Pancreas (tissue), 10 donors: ENCODE measurements at places on chromosomes 16 and 17.

- H3K4me1 ChIP-seq, result no peaks in the 10 kb centered on the region
- H3K4me3 ChIP-seq, result no peak overlapping the region
- H3K27ac ChIP-seq, result no peak overlapping the region
Observed at GRCh38 chr16:57593021-57593420, 35.4 kb upstream of the ADGRG1 start.

DNA sequence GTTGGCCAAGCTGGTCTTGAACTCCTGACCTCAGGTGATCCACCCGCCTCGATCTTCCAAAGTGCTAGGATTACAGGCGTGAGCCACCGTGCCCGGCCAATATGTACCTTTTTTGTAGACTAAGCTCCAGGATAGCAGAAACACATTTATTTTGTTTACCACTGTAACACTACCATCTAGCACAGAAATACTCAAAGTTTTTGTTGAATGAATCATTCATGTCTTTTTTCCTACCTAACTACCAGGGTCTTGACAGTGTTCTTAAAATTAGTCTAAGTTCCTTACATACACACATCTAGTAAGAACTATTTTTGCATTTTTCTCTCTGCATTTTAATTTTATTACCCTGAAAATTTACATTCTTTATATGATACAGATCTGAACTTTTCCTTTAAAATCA is 44.4 kb downstream of the AKAP10 start:
- H3K4me1 ChIP-seq, result no peaks in the 10 kb centered on the region
- no peak overlapping the region for H3K4me3 ChIP-seq
- DNase-seq, result no peak
- no peaks in the 10 kb centered on the region for H3K27me3 ChIP-seq

GRCh38 chr16:2783581-2784357 is 3.6 kb downstream of the PRSS33 start:
- no peaks in the 10 kb centered on the region for H3K27me3 ChIP-seq
- H3K36me3 ChIP-seq, result no peaks in the 10 kb centered on the region

DNA sequence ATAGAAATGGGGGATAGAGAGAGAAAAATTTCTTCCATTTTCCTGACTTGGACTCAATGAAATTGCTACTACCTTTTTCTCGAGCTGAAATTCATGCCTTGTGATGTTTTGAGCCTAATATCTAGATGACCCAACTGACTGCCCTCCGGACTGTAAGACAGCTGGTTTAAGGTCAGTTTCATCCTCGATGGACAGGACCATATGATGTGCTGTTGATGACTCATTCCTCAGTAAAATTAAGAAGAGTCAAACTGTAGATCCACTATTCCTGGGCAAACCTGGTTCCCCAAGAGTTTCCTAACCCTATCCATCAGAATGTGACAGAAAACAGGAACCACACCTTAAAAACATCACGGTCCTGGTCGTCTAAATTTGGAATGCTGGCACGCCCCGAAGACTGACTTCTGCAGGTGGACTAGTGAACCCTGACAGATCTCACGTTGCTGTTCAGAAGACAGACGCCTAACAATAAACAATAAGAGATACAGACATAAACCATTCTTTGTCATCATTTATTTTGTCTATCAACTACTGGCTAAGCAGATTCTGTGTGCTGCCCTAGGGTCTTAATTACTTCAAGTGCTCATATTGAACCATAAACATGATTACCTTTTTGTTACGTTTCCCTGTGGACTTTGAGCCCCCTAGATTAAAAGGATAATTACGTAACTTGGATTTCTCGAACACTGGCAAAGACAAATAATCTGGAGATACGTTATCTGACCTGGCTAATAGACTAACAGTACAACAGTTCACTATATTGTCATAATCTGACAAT is 45.1 kb upstream of the NOS2 start:
- H3K4me1 ChIP-seq, result peaks cover 5% of the 10 kb centered on the region
- no peaks in the 10 kb centered on the region for H3K27me3 ChIP-seq
- H3K27ac ChIP-seq, result no peak overlapping the region
- H3K4me3 ChIP-seq, result no peak overlapping the region

GRCh38 chr16:2428051-2428783 is 1.0 kb upstream of the CCNF start:
- H3K4me1 ChIP-seq, result peaks cover 6% of the 10 kb centered on the region
- H3K4me3 ChIP-seq, result peak overlapping the region; percentile 93
- peak; percentile 52 for DNase-seq
- no peaks in the 10 kb centered on the region for H3K27me3 ChIP-seq
- H3K27ac ChIP-seq, result peak overlapping the region; percentile 46

DNA sequence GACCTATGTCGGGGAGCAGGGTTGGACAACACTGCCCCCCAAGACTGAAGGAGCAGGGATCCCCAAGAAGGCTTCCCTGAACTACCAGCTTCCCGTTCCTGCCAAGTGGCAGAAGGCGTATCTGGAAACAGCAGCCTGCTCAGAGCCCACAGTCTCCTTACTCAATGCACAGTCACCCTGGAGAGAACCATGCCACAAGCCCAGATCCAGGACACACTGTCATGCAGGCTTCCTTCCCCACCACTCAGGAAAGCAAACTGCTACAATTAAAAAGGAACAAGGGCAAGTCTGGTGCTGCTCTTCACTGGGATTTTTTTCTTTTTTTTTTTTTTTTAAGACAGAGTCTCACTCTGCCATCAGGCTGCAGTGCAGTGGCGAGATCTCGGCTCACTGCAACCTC is 8.2 kb downstream of the WDR45B start:
- no peaks in the 10 kb centered on the region for H3K27me3 ChIP-seq
- no peak overlapping the region for H3K27ac ChIP-seq
- H3K4me1 ChIP-seq, result peaks cover 10% of the 10 kb centered on the region
- no peak overlapping the region for H3K4me3 ChIP-seq

DNA sequence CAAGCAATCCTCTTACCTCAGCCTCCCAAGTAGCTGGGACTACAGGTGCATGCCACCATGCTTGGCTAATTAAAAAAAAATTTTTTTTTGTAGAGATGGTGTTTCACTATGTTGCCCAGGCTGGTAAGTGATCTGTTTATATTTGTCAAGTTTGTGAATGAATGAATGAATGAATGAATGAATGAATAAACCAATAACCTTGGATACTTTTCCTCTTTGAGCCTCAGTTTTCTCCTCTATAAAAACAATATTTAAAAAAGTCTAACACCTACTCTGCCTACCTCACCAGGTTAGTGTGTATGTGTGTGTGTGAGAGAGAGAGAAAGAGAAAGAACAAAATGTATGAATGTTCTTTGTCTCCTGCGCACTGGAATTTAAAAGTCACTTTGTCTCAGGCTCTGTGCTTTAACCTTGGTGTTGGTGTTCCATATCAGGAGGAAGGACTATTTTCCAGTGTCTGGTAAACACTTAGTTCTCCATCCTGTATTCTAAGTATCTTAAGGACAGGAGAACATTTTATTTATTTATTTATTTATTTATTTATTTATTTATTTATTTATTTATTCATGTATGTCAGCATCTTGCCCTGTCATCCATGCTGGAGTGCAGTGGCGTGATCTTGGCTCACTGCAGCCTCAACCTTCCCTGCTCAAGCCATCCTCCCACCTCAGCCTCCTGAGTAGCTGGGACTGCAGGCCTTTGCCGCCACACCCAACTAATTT is 27.1 kb downstream of the CHD9 start:
- H3K27me3 ChIP-seq, result no peaks in the 10 kb centered on the region
- H3K4me3 ChIP-seq, result no peak overlapping the region
- DNase-seq, result no peak
- peaks cover 10% of the 10 kb centered on the region for H3K4me1 ChIP-seq
- no peaks in the 10 kb centered on the region for H3K36me3 ChIP-seq

GRCh38 chr17:55272711-55273578 is 8.2 kb downstream of the HLF start:
- H3K4me1 ChIP-seq, result peaks cover 11% of the 10 kb centered on the region
- no peak overlapping the region for H3K4me3 ChIP-seq

GRCh38 chr16:3097266-3097665 is 1.8 kb downstream of the ZSCAN10 start:
- no peaks in the 10 kb centered on the region for H3K27me3 ChIP-seq
- H3K4me3 ChIP-seq, result no peak overlapping the region
- no peak overlapping the region for H3K27ac ChIP-seq
- no peak for DNase-seq
- no peaks in the 10 kb centered on the region for H3K4me1 ChIP-seq
- no peaks in the 10 kb centered on the region for H3K36me3 ChIP-seq

DNA sequence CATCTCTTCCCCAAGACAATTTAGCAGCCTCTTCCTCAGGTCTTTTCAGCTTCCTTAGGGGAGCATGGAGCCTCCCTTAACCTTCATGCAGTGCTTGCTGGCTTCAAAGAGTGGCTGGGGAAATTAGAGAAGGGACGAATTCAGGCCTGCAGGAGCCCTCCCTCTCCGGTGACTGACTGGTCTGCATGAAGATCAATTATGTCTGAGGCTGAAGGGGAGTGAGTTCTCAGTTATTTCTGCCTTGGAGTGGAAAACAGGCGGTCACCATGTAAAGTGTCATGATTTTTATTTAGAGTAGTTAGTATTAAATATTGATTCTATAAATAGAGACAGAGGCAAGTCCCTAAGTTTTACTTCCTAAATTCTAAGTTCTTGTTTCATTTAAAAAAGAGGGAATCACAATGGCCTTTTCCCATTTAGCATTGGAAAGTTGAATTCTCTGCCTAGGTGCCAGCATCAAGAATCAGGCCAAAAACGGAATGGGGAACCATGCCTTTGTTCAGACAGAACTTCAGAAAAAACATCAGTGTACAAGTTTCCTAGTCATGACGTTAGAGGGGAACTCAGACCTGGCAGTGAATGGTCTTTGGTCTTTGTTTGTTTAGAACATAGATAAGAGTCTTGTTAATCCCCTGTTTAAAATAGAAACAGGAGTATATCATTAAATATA is 4.4 kb downstream of the GABARAPL2 start:
- no peak overlapping the region for H3K4me3 ChIP-seq
- no peaks in the 10 kb centered on the region for H3K27me3 ChIP-seq
- no peak for DNase-seq
- no peak overlapping the region for H3K27ac ChIP-seq
- H3K36me3 ChIP-seq, result peaks cover 51% of the 10 kb centered on the region
- H3K4me1 ChIP-seq, result peaks cover 20% of the 10 kb centered on the region

DNA sequence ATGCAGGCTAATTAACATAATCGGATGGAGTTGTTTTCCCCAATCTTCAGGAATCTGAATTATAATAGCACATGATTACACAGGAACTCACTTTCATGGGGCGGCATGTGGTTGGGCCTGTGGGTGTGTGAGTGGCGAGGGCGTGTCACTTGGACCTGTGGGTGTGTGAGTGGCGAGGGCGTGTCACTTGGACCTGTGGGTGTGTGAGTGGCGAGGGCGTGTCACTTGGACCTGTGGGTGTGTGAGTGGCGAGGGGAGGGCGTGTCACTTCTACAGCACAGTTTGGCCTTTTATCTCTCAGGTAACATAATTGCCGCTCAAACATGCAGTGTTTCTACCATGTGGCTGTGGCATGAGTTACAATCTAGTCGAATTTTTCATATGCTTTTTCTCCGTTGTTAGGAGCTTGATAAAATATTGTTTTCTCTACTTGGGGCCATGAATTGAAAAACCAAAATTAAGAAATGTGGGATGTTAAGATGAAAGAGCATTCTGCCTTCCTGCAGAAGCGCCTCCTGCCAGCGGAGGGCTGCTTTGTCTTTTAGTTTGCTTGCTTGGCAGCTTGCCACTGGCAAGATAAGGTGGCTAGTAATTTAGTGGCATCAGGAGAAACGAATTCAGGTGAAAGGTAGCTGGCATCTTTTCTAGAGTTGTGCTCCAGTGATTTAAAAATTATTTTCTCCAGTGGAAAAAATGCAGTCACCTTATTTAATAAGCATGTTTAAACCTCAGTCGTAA is 36.2 kb downstream of the USP10 start:
- H3K27me3 ChIP-seq, result no peaks in the 10 kb centered on the region
- H3K27ac ChIP-seq, result no peak overlapping the region
- no peaks in the 10 kb centered on the region for H3K36me3 ChIP-seq
- no peak overlapping the region for H3K4me3 ChIP-seq
- DNase-seq, result peak; percentile 45

GRCh38 chr17:77569846-77570564 is 388.5 kb upstream of the TNRC6C start:
- H3K27ac ChIP-seq, result no peak overlapping the region
- DNase-seq, result no peak
- H3K36me3 ChIP-seq, result no peaks in the 10 kb centered on the region
- no peaks in the 10 kb centered on the region for H3K4me1 ChIP-seq

DNA sequence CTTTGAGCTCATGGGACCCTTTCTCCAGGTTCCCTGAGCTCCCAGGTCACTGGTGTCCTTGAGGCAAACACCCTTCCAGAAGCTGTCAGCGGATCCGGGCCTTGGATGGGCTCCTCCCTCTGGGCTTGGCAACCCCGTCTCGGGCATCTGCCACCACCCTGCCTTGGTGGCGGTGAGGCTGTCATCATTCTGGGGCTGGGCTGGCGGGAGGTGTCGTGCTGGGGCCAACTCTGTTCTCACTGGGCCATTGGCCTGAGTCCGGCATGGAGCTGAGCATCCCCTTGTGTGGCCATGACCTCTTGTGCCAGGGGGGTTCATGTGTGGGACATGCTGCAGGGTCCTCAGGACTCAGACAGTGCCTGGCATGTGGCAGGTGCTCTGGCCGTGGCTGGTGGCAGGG is 197.6 kb downstream of the LAT start:
- no peak overlapping the region for H3K27ac ChIP-seq
- H3K4me1 ChIP-seq, result no peaks in the 10 kb centered on the region
- no peaks in the 10 kb centered on the region for H3K27me3 ChIP-seq
- no peak overlapping the region for H3K4me3 ChIP-seq
- no peaks in the 10 kb centered on the region for H3K36me3 ChIP-seq
- DNase-seq, result no peak

DNA sequence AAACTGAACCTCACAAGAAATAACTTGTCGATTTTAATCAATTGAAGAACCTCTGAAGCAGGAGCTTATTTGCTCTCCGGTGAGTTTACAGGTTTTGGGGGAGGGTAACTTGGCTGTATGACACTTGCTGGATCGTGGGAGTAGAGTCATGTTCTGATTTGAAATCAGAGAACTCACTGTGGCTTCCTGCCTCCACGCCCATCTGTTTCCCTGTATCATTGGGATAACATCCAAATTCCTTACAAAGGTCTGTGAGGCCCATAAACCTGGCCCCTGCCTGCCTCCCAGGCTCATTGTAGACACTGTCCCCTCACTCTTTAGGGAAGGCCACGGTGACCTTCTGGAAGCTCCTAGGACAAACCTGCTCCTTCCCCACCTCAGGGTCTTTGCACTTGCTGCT is 48.3 kb downstream of the C17orf67 start:
- no peak overlapping the region for H3K4me3 ChIP-seq
- no peak for DNase-seq
- H3K4me1 ChIP-seq, result no peaks in the 10 kb centered on the region
- H3K27me3 ChIP-seq, result no peaks in the 10 kb centered on the region

- H3K4me3 ChIP-seq, result no peak overlapping the region
- H3K4me1 ChIP-seq, result no peaks in the 10 kb centered on the region
- H3K36me3 ChIP-seq, result no peaks in the 10 kb centered on the region
- no peak overlapping the region for H3K27ac ChIP-seq
Observed at GRCh38 chr16:3536271-3536731, 35.5 kb downstream of the CLUAP1 start.

DNA sequence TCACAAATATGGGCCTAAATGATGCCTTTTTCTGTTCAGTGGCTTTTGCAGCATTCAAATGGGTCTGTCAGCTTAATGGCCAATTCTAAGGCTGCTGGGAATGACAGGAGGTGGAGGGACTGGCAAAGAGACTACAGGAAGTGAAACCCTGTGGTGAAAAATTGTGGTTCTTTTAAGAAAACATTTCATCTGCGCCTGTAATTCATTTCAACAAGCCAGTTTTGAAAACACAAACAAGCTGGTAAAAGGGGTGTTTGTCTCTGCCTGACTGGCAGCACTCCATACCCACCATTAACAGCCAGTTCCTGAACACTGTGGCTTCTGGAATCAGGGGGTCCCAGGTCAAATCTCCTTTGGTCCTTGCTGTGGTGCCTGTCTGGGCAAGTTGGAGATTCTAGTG is 3.6 kb upstream of the KDM8 start:
- H3K27me3 ChIP-seq, result no peaks in the 10 kb centered on the region
- H3K36me3 ChIP-seq, result no peaks in the 10 kb centered on the region
- DNase-seq, result no peak
